BJ (cell line): ENCODE measurements at places on chromosomes 6 and 20.

- DNase-seq, result no peak
These were observed 6.8 kb downstream of the FOXF2 start for GRCh38 chr6:1395941-1396908.

GRCh38 chr6:113361014-113361645, 496.0 kb upstream of the MARCKS start:
- DNase-seq, result no peak

- DNase-seq, result no peak
These were observed 13.2 kb downstream of the DSP start for GRCh38 chr6:7554533-7555275.

- no peak for DNase-seq
These were observed 3.7 kb upstream of the FAXC start for GRCh38 chr6:99353126-99353525.

DNA sequence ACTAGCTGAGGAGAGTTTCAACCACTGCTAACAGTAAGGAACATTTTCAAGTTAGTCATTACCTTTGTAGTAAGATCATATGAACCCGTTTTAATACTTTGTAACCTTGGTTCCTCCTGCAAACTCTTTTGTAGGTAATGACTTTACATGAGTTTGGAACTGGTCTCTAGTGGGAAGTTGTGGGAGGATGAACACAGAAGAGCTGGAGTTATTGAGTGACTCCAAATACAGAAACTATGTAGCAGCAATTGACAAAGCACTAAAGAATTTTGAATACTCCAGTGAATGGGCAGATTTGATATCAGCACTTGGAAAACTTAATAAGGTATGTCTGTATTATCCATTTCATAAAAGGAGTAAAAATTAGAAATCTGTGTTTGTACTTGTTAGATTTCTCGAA, 29.3 kb downstream of the DOP1A start:
- DNase-seq, result no peak

DNA sequence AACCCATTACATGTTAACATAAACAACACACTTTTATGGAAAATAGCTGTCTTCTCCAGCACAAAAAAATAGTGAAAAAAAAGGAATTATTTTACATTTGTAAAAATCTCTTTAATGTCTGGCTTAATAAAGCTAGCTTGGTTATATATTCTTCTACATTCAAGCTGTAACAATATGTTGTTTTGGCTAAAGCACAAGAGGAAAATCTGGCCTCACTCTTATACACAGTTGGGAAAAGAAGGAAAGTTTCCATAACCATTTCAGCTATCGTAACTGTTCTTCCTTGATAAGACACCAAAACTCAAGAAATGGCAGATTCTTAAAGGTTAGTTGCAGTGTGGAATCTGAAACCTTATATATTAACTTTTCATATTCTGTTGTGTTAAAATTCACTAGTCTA, 7.6 kb downstream of the HLA-DOB start:
- DNase-seq, result no peak

GRCh38 chr6:118746825-118747174, 95.4 kb upstream of the CEP85L start:
- no peak for DNase-seq

DNA sequence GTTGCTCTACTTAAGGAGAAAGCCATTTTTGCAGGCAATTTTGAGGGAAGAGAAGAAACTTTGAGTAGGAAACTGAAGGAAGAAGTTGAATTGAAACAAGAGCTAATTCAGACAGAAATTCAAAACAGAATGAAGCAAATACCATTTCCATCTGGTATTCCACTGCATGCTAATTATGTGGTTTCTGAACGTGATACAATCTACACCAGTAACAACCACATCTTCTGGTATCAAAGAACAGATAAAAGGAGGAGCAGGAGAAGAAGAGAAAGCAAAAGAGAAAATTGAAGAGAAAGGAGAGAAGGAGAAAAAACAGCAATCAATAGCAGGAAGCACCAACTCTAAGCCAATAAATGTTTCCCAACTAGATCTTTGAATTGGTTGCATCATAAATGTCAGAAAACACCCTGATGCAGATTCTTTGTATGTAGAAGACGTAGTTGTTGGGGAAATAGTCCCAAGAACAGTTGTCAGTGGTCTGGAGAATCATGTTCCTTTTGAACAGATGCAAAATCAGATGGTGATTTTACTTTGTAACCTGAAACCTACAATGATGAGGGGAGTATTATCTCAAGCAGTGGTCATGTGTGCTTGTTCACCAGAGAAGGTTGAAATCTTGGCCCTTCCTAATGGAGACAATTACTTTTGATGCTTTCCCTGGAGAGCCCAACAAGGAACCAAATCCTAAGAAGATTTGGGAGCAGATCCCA, 132.4 kb downstream of the MACROD2 start:
- DNase-seq, result no peak

GRCh38 chr20:58753267-58753921, 60.8 kb downstream of the NPEPL1 start:
- DNase-seq, result no peak

DNA sequence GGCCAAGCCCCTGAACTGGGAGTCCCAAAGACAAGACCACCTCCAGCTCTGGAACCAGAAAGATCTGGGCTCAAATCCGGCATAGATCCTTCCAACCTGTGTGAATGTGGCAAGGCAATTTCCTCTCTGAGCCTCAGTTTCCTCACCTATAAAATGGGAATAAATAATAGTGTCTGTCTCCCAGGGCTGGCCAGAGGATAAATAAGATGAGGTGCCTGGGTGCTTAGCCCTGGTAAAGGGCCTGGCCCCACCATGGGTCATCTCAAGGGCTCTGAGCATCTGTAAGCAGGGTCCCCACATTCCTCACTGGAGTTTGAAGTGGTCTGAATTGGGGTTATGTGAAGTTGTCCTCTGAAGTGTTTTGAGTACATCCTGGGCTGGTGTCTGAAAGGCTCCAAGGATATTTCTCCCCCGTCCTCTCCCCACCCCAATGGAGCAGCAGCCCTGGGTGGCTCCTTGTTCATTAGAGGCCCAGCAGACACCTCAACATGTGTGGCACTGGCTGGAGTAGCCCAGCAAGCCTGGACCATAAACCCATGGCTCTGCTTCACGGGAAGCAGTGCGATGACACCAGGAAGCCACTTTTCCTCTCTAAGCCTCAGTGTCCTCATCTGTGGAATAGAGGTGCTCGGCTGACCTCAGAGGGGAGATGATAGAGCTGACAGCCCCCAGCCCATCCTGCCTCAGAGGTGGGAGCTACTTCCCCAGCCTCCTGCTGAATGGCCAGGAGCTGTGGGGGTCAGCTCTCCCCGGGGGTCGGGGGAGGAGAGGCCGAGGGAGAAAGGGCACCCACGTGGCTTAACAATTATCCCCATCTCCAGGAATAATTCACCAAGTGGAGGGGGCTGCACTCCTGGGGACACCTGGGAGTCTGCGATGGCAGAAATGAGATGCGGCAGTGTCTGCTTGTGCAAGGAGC, 48.0 kb downstream of the HNF4A start:
- DNase-seq, result no peak

- no peak for DNase-seq
These were observed 279.0 kb downstream of the OGFRL1 start for GRCh38 chr6:71567562-71567961.
